ENCODE measurements at places on chromosomes 6 and 20.

DNA sequence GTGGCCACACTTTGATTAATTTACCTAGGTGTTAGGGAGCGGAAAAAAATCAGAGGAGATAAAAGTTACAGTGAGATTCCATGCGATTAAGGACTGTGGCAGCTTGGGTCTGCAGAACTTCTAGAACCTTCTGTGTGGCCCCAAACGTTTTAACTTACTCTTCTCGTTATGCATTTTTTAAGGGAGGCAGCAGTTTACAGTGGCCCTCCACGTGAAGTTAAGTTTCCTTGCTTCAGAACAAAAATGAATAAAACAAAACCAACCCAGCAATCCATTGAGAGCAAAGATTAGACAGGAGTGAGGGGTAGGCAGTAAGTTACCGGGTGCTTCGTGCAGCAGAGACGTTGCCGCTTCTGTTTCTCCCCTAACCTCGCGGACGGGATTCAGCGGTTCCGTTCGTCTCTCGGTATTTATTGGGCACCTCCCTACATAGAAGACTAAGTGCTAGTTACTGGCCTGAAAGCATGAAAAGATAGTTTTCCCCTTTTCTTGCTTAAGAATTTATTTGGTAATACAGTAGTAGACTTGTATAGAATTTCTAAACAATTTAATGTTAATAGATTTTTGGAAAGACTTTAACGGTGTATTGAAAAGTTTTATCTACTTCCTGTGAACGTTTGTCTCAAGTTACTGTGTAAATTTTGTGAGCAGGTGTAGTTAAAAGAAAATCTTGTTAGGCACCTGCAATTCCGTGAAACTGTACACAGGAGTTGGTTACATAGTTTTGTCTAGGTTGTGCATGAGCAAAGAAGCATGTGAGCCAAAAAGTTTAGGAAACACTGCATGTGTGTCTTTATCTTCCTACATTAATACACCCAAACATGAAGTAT is 1.1 kb downstream of the BAG2 start:
- no peak for DNase-seq

GRCh38 chr6:22322103-22323030 is 25.5 kb upstream of the PRL start:
- DNase-seq = no peak

DNA sequence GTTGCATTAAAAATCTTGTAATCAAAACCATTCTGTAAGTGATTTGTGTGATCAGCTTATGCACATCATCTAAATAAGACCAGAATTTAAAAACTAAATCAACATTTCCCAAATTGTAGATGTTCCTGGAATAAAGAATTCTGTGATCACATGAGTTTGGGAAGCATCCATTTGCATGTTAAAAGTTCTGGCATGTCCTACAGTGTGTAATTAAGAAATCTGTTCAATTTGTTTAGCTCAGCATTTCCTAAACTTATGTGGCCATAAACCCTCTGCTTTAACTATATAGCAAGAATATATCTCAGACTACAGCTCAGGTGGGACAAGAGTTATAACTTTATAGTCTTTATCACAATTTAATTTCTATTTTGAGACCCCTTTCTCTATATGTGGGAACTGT is 399.1 kb downstream of the LAMA2 start:
- no peak for DNase-seq

- no peak for DNase-seq
Observed at GRCh38 chr6:36201612-36202011, 5.1 kb downstream of the BRPF3 start.

- DNase-seq = no peak
Observed at GRCh38 chr6:169847141-169847674, 95.8 kb downstream of the ERMARD start.

GRCh38 chr20:50431066-50431450 is 79.1 kb upstream of the PTPN1 start:
- no peak for DNase-seq
